ENCODE measurements at places on chromosomes 11 and 22. TPM values are rescaled to one million over a fixed set of nuclear protein-coding genes. Genes with fewer than 3 reads are reported as not detected.

DNA sequence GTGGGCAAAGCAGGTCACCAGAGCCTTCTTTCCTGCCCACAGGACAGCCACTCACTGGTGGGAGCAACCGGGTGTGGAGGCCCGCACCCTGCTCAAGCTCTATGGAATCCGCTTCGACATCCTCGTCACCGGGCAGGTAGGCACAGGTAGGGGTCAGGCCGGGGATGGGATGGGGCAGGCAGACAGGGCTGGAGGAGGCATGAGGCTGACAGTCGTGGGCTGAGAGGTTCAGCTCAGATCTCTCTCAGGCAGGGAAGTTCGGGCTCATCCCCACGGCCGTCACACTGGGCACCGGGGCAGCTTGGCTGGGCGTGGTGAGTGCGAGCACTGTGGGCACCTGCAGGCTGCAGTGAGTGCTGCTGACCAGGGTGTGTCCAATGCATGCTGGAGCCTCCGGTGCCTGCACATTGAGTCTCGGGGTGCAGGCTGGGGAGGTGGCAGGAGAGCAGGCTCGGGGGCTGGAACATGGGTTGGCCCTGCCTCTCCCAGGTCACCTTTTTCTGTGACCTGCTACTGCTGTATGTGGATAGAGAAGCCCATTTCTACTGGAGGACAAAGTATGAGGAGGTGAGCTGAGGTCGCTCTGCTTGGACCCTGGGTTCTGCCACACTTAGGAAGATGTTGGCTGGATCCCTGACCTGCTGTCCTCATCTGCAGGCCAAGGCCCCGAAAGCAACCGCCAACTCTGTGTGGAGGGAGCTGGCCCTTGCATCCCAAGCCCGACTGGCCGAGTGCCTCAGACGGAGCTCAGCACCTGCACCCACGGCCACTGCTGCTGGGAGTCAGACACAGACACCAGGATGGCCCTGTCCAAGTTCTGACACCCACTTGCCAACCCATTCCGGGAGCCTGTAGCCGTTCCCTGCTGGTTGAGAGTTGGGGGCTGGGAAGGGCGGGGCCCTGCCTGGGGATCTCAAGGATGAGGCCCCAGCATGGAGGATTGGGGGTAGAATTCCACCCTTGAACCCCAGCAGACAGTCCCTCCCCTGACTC lies 6.3 kb downstream of the SLC7A4 start:
- no peak for DNase-seq
- H3K36me3 ChIP-seq: no peaks in the 10 kb centered on the region
- H3K27me3 ChIP-seq: peaks cover 15% of the 10 kb centered on the region

GRCh38 chr11:3109434-3109833 lies 52.2 kb upstream of the CARS1 start:
- H3K27ac ChIP-seq: no peak overlapping the region
- no peak for DNase-seq
- H3K27me3 ChIP-seq: no peaks in the 10 kb centered on the region

DNA sequence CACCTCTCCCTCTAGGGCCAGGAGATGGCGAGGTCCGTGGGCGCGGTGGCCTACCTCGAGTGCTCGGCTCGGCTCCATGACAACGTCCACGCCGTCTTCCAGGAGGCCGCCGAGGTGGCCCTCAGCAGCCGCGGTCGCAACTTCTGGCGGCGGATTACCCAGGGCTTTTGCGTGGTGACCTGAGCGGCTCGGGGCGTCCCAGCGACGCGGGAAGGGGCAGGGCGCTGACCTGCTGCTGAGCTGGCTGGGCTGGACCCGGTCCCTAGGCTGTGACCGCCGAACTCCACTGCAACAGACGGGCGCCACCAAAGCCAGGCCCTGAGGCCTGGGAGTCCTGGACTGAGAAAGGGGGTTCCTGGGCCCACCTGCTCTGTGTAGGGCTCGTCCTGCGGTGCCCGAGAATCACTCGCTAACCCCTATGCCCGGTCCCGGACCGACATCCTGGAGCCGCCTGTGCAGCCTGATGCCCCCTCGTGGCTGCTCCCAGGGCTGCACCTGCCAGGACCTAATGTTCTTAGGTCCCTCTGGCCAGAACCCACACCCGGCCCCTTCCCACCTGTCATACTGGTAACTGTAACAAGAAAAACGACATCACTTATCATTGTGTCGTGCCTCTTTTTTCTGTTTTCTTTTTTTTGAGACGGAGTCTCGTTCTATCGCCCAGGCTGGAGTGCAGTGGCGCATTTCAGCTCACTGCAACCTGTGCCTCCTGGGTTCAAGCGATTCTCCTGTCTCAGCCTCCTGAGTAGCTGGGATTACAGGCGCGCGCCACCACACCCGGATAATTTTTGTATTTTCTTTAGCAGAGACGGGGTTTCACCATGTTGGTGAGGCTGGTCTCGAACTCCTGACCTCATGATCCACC lies 15.0 kb downstream of the RHOD start:
- H3K4me3 ChIP-seq: peak overlapping the region; percentile 33
- no peak overlapping the region for H3K27ac ChIP-seq
- H3K4me1 ChIP-seq: no peaks in the 10 kb centered on the region
- H3K27me3 ChIP-seq: no peaks in the 10 kb centered on the region
- peak; percentile 80 for DNase-seq

DNA sequence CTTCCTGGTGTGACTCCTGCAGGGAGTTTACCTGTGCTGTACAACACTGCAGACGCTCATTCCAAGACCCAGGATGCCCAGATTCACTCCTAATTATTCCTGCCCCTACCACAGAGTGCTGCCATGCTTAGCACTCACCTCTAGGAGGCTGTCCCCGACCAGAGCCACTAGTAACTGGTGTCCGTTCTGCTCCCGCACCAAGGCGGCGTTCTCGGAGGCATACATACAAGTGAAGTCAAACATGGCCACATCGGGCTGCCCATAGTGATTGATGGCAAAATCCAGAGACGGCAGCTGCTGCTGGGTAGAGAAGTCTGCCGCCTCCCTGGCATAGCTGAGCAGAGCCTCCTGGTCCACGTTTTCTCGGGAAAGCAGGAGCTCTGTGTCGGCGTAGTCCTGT lies 122.3 kb upstream of the BID start:
- peak; percentile 81 for DNase-seq
- H3K27me3 ChIP-seq: no peaks in the 10 kb centered on the region
- H3K4me3 ChIP-seq: no peak overlapping the region

DNA sequence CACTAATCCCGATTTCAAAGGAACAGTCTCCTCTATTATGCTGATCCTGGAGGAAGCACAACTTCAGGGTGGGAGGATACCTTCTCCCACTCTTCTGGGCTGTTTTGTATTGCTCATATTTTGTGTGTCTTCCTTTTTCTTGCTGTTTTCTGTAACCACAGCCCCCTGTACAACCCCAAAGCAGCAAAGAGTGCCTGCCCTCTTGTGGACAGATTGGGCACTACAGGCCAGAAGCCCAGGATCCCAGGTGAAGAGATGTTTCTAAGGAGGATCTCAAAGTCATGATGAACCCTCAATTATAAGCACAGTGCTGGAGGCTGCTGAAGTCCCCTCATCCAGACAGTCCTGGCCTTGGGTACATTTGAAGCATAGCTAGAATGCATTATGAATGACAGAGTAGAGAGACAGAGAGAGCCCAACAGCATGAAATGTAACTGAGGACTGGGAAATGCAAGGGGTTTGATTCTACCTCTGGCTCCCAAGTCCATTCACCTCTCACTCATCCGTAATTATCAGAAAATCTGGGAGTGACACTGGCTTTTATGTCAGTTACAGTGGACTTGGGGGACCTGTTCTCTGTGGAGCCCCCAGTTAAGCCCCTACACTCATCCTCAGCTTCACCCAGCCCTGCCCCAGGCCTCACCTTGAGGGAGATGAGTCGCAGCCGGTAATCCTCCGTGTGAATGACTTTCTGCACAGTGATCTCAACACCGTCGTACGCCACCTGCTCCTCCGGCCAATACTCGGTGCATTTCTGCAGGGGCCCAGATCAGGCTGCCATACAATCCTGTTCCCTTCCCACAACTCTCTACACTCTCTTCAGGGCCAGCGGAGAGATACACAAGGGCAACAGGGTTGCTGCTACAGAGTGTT lies 6.2 kb upstream of the IGSF22 start:
- DNase-seq: no peak
- H3K4me3 ChIP-seq: no peak overlapping the region
- H3K27me3 ChIP-seq: no peaks in the 10 kb centered on the region
- no peaks in the 10 kb centered on the region for H3K4me1 ChIP-seq
- H3K27ac ChIP-seq: no peak overlapping the region
- no peaks in the 10 kb centered on the region for H3K36me3 ChIP-seq

DNA sequence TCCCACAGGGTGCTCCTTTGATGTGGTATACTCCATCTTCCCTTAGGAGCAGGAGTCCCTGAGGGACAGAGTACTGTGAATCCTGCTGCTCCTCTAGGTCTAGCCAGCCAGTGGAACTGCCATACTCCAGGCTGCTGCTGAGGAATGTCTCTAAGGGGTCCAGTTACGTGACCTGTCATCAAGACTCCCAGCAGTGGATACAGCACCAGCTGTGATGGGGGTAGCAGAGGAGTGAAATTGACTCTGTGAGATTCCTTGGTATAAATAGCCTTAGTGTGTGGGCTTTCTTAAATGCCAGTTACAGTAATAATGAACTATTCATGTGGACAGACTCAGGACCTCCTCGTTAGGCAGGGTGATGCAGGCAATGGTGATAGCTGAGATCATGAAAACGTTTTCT lies 140.4 kb upstream of the LUZP2 start:
- no peak for DNase-seq
- no peak overlapping the region for H3K4me3 ChIP-seq
- no peaks in the 10 kb centered on the region for H3K27me3 ChIP-seq
- H3K36me3 ChIP-seq: no peaks in the 10 kb centered on the region
- H3K27ac ChIP-seq: no peak overlapping the region

GRCh38 chr11:119338318-119338890 lies 2.3 kb downstream of the C1QTNF5 start:
- H3K36me3 ChIP-seq: no peaks in the 10 kb centered on the region
- H3K27ac ChIP-seq: peak overlapping the region; percentile 80
- peak; percentile 88 for DNase-seq
- H3K4me3 ChIP-seq: no peak overlapping the region

GRCh38 chr11:64355078-64355940 lies 3.7 kb upstream of the RPS6KA4 start:
- H3K36me3 ChIP-seq: no peaks in the 10 kb centered on the region
- DNase-seq: peak; percentile 89
- peak overlapping the region; percentile 17 for H3K27ac ChIP-seq
- H3K4me1 ChIP-seq: no peaks in the 10 kb centered on the region

DNA sequence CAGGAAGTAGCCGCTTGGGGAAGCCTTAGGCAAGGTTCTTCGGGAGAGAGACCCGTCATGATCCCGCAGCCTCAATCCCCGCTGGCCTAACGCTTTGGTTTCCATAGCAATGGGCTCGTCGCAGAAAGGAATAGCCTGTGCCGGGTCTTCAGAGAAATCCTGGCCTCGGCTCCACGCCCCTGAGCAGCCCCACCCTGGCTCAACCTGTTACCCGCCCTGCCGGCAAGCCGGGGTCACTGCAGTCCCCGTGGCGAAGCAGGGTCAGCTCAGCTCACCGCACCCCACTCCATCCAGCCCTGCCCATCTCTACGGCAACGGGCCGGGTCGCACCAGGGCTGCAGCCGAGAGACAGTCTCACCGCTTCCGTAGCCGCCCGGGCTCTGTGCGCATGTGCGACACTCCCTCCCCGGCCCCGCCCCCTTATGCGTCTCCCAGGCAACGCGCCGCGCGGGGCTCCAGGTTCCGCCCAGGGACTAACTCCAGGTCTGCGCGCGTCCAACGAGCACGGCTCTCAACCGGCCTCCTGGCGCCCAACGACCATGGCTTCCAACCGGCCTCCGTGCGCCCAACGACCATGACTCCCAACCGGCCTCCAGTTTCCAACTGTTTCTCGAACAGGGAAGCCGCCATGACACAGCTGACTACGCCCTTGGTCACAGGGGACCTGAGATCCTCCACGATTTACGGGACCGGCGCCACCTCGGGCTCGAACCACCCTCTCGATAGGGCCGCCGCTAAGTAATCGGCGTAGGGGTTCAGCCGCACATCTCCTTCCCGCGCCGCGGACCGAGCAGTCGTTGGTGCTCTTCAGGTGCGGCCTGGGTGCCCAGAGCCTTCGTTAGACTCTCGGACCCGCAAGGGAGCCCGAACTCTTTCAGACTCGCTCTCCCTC lies at the start of gene DUSP18:
Gene DUSP18 (minus strand): TSS at position 382 of the 892 bp plus-strand sequence. CDS start 3,872 bp downstream, outside the sequence.
- peaks cover 22% of the 10 kb centered on the region for H3K4me1 ChIP-seq
- peak; percentile 96 for DNase-seq
- peaks cover 15% of the 10 kb centered on the region for H3K36me3 ChIP-seq
- no peaks in the 10 kb centered on the region for H3K27me3 ChIP-seq
- peak within 1 kb of the TSS; percentile 71 for H3K27ac ChIP-seq

- no peaks in the 10 kb centered on the region for H3K27me3 ChIP-seq
- no peak overlapping the region for H3K27ac ChIP-seq
- no peak for DNase-seq
- H3K36me3 ChIP-seq: peaks cover 5% of the 10 kb centered on the region
- no peak overlapping the region for H3K4me3 ChIP-seq
Measured at GRCh38 chr11:9155930-9156329, 64.5 kb upstream of the SCUBE2 start.

DNA sequence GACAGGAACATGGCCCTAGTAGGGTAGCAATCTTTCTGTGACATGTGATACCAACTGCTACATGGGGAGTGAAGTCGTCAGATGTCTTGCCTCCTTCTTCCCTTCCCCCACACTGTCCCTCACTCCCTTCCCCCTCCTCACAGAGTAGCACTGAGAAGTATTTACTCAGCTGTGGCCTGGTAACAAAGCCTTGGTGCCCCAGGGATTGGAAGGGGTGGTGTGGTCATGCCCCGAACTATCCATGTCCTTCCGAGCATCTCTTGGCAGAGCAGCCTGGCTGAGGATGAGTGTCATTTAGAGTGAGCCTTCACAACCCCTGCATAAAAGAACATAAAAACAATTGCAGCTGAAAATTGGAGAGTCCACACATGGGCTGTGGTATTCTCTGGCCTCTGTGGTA lies 46.1 kb downstream of the ARFGAP2 start:
- no peak overlapping the region for H3K4me3 ChIP-seq
- H3K4me1 ChIP-seq: no peaks in the 10 kb centered on the region
- no peaks in the 10 kb centered on the region for H3K27me3 ChIP-seq
- H3K36me3 ChIP-seq: no peaks in the 10 kb centered on the region
- DNase-seq: peak; percentile 36

Gene BATF2
- total RNA-seq: 4.7 TPM

Gene PANX3
- total RNA-seq: not detected

Gene CATSPER1
- not detected for total RNA-seq

Gene ACRV1
- not detected for total RNA-seq

All from sigmoid colon (tissue), 7 donors.